LHCN-M2 (cell line): ENCODE measurements at places on chromosomes 11 and 22. TPM values are rescaled to one million over a fixed set of nuclear protein-coding genes. Genes with fewer than 3 reads are reported as not detected.

GRCh38 chr22:40535642-40536041, 100.9 kb downstream of the MRTFA start:
- no peak for DNase-seq

DNA sequence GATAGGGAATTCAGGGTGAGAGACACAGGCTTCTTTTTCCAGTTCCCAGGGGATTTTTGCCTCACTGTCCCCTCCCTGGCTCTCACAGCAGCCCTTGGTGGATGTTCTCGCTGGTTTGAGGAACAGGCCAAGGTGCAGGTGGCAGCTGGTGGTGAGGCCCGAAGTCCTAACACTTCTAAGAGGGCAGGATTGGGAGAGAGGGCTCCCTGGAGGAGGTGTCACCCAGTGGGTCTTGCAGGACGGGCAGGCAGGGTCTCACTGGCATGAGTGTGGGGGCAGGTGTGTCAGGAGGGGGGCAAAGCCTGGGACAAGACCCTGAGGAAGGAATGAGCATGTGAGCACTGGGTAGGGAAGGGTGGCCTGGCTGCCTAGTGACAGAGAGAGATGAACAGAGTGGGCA, 9.2 kb downstream of the ADORA2A start:
- no peak for DNase-seq

DNA sequence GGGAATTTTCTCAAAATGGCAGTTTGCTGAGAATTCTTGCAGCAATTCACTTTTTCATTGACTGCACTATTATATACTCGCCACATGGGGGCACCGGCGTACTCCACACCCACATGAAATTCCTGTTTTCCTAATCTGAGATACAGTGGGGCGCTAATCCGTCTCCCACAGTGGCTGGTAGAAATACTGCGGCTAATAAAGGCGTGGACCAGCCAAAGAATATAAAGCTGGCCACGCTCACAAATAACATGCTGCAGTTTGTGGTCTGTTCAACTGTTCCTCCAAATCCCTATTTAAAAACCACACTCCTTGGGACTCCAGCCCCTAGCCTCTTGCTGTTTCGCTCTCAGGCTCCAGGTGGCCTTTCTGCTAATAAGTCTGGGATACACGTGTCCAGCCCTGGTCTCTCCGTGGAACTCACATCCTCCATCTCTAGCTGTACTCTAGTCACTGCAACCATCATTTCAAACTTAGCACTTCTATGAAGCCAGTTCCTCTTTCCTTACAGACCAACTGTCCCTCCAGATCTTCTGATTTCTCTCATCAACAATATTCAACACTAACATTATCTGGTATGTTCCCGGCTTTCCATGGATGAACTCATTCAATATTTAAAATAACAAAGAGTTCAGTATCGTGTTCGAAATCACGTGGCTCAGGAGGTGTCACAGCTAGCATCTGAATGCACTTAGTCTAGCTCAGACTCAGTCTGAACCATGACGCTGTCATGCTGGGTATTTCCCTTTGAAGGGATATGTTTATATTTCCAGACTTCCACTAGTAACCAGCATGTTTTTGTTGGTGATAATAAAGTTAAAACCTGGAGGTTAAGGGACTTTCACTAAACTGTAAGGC, 22.0 kb downstream of the TBRG1 start:
- DNase-seq: peak; percentile 79

The UPK3A gene
- not detected in 2 replicates for total RNA-seq

DNA sequence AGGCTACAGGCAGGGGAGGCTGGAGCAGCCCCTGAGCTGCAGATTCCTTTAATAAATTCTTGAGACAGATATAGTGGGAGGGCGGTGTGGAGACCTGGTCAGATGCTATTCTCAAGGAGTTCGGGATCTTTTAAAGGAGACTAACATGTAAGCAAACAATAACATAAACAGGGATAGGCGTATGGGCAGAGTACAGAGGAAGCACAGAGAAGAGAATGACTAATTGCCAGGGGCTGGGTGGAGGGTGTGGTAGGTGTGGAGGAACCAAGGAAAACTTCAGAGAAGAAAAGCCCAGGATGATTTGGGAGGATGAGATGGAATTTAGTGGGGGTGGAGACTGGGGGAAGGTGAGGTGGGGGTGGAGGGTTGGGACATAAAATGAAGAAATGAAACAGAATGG, 9.7 kb upstream of the HEPHL1 start:
- no peak for DNase-seq

The SLC35C1 gene
- 9.6 and 10.8 TPM in 2 replicates for total RNA-seq

The MIAT gene
- total RNA-seq: 0.17 and 0.19 TPM in 2 replicates
